Type B pancreatic cell (in vitro differentiated cells): ENCODE measurements at places on chromosomes 6 and 20. TPM values are rescaled to one million over a fixed set of nuclear protein-coding genes. Genes with fewer than 3 reads are reported as not detected.

DNA sequence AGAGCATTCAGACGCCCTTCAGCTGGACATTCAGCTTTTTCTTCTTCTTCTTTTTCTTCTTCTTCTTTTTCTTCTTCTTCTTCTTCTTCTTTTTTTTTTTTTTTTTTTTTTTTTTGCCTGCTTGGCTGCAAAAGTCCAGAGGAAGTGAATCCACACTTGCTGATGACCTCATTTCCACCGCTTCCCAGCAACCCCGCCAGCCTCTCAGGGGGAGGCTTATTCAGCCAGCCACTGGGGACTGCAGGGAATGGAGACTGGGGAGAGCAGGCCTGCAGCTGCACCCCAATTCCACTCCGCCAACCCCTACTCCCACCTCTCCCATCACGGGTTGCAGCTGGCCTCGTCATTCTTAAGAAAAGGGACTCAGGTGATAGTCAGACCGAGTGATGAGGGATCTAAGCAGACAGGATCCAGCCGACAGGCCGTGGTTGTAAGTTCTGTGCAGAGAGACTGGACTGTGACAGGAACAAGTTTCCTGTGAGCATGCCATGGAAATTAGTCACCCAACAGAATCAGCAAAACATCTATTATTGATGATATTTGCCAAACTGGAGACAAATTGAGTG is 59.0 kb upstream of the QKI start:
- no peaks in the 10 kb centered on the region for H3K36me3 ChIP-seq
- H3K27ac ChIP-seq: peak overlapping the region; percentile 53
- H3K27me3 ChIP-seq: no peaks in the 10 kb centered on the region
- peaks cover 28% of the 10 kb centered on the region for H3K4me1 ChIP-seq

DNA sequence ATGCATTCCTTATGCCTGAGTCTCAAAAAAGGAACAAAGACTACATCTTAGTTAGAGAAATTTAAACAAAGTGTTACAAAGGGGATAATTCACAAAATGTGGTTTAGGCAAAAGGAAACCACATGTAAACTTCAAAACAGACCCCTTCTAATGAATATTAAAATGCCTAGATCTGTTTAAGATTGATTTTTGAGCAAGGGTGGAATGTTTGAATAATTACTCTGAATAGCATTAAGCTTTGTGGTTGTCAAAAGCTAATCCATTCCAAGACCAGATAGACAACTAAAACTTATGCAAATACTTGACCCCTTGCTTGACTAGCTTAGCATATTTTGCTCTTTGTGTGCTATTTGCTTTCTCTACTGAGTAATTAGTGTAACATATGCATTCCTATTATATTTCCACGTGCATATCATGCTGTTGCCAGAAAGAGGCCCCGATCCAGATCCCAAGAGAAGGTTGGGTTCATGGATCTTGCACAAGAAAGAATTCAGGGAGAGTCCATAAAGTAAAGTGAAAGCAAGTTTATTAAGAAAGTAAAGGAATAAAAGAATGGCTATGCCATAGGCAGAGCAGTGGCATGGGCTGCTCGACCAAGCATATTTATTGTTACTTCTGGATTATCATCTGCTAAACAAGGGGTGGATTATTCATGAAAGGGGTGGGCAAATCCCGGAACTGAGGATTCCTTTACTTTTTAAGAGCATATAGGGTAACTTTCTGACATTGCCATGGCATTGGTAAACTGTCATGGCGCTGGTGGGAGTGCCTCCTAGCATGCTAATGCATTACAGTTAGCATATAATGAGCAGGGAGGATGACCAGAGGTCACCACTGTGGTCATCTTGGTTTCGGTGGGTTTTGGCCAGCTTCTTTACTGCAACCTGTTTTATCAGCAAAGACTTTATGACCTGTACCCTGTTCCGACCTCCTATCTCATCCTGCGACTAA is 1193.4 kb upstream of the EYS start:
- H3K4me1 ChIP-seq: no peaks in the 10 kb centered on the region
- H3K36me3 ChIP-seq: no peaks in the 10 kb centered on the region
- no peak overlapping the region for H3K27ac ChIP-seq
- H3K4me3 ChIP-seq: no peak overlapping the region

DNA sequence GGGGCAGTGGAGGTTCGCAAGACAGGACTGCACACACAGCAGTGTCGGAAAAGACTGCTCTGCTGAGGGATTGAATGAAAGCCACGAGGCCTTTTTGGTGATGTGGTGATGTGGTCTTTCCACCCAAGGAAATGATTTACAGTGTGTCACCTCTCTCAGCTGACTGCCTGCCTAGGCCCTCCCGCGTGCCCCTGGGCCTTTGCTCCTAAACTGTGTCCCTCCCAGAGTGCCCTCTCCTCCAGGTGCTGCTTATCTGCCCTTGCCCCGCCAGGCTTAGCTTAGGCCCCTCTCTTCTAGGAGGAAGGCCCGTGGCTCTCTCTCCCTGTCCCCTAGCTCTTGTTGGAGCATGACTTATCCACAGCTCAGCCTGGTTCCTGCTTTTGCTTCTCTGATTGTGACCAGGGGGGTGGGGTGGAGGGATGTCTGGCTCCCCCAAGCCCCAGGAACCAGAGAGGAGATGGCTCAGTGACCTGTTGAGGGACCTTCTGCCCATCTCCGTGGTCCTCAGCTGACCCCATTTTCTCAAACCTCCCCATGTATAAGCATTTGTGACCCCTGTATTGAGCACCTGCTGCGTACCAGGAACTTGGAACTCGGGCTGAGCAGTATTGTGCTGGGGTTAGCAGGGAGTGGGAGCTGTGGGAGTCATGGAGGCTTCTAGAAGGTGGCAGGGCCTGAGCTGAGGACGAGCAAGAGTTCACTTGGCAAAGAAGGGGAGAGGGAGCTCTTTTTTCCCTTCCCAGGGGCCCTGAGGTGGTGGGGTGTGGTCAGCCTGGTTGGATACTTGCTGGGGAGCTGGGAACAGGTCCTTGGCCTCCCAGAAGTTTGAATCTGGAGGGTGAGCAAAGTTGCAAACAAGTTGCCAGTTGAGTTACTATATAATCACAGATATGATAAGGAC is 2.2 kb downstream of the SRC start:
- H3K27ac ChIP-seq: peak overlapping the region; percentile 81
- H3K4me1 ChIP-seq: peaks cover 50% of the 10 kb centered on the region
- H3K36me3 ChIP-seq: peaks cover 17% of the 10 kb centered on the region
- DNase-seq: no peak

DNA sequence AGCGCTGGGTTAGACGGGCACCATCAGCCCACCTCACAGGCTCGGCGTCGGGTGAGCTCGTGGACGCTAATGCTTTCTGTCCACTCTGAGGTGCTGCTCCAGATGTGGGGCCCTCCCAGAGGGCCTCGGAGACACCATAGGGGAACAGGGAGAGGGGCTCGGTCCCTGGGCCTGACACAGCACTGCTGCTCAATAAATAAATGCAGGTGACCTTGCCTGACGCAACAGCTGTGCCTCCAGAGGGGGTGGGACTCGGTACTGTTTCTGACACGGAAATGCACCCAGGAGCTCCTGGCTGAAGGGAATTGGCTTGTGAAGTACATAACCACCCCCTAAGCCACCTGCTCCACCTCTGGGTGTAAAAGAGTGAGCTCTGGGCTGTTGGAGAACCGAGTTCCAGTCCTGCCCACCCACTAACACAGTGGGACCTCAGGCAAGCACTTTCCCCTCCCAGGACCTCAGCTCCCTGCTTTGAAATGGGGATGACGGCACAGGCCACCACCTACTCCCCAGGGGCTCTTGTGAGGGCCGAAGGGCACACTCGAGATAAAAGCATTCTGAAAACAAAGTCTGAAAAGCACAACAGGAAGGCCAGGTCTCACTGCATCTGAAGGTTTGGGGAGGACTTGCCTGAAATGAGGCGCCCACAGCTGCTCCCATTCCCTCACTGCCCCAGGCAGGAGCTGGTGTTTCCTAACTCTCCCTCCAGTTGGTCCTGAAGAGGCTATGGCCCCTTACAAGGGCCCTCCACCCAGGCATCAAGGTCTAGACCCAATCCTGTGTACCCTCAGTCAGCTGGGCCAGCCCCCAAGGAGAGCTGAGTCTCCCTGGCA is 6.7 kb downstream of the KCNK15 start:
- H3K36me3 ChIP-seq: no peaks in the 10 kb centered on the region
- no peak overlapping the region for H3K4me3 ChIP-seq
- peaks cover 14% of the 10 kb centered on the region for H3K27me3 ChIP-seq
- H3K27ac ChIP-seq: no peak overlapping the region
- DNase-seq: no peak

DNA sequence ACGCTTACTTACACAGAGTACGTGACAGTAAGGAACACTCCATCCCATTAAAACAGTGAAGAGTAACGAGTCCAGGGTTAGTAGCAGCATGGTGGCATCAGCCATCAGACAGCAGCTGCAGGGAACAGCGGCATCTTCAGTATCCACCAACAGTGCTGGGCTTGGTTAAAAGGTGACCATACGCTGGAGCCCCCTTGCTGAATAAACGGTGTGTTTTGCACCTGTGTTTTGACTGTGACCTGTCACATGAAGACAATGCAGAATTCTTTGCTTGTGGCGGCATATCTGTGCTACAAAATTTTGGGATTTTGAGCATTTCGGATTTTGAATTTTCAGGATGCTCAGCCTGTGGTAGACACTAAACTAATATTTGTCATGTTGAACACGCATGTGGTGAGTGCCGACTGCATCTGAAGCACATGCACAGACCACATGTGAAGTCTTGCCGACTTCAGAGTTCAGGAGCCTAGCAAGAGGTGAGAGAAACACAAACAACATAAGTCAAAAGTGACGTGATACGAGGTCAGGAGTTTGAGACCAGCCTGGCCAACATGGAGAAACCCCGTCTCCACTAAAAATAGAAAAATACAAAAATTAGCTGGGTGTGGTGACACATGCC is 69.3 kb upstream of the FRMD1 start:
- H3K36me3 ChIP-seq: no peaks in the 10 kb centered on the region
- no peaks in the 10 kb centered on the region for H3K27me3 ChIP-seq
- H3K27ac ChIP-seq: no peak overlapping the region
- no peak overlapping the region for H3K4me3 ChIP-seq
- DNase-seq: no peak
- H3K4me1 ChIP-seq: peaks cover 40% of the 10 kb centered on the region

DNA sequence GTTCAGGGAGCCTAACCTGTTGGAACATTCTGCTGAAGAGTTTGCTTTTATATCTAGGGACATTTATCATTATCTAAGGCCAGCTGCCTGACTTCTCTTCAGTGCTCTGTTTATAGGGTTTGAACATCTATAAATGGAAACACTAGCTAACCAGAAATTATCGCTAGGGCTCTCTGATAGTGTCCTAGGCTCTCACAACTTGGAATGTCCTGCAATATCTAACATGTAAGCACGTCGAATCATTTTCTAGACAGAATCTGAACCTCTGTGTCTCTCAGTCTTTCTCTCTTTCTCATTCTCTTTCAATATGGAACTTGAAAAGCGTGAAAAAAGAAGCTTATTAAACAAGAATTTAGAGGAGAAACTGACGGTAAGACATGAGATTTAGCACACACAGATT is 92.5 kb upstream of the MLIP start:
- no peak overlapping the region for H3K4me3 ChIP-seq
- H3K27ac ChIP-seq: no peak overlapping the region
- no peaks in the 10 kb centered on the region for H3K36me3 ChIP-seq
- no peak for DNase-seq
- H3K4me1 ChIP-seq: no peaks in the 10 kb centered on the region

DNA sequence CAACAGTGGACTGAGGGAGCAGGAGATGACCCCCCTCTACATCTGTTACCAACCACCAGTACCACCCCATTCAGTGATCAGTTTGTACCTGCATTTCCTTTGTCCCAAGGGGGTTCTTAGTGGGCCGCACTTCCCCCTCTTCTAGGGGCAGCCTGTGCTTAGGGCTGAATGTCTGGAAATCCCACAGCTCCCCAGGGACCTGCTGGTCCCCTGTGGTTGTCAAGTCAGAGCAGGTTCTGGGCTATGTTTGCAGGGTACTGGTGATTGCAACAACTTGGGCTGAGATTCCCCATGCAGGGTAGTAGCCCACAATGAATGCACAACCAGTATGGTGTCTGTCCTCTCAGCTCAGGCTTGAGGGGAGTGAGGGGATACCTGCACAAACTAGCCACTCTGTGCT is 39.7 kb upstream of the COL10A1 start:
- H3K27ac ChIP-seq: no peak overlapping the region
- H3K4me3 ChIP-seq: no peak overlapping the region
- DNase-seq: no peak
- H3K4me1 ChIP-seq: no peaks in the 10 kb centered on the region
- no peaks in the 10 kb centered on the region for H3K27me3 ChIP-seq

DNA sequence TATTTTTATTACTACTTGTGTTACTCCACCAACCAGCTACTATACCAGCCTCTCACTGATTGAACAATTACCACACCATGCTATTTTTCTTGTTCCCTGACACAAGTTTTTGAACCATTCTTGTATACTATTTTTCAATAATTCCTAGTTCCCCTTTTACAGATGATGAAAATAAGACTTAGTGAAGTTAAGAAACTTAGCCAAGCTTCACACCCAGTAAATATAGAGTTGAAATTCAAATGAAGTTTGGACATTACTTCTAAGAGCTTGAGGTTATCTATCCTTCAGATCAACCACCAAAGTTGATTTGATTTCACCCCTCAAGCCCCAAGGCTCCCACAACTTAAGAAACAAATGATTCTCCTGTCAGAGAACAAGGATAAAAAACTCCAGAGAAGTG is 13.1 kb upstream of the BCAS1 start:
- H3K4me3 ChIP-seq: no peak overlapping the region
- no peak for DNase-seq
- H3K27ac ChIP-seq: no peak overlapping the region
- peaks cover 5% of the 10 kb centered on the region for H3K4me1 ChIP-seq
- H3K36me3 ChIP-seq: no peaks in the 10 kb centered on the region

TTK gene
- total RNA-seq: 13.4 and 32.1 TPM in 2 replicates
